ENCODE measurements at places on chromosomes 5 and 9.

- DNase-seq: no peak
Observed at GRCh38 chr5:138243794-138244193, 30.6 kb downstream of the GFRA3 start.

GRCh38 chr5:109688630-109688969, 1.1 kb upstream of the MAN2A1 start:
- DNase-seq: no peak

GRCh38 chr5:176628406-176629228, 1.7 kb downstream of the SNCB start:
- DNase-seq: no peak

GRCh38 chr5:72501488-72501887, 5.7 kb downstream of the ZNF366 start:
- DNase-seq: no peak

- DNase-seq: no peak
Observed at GRCh38 chr5:1152156-1152555, 40.3 kb upstream of the SLC12A7 start.

DNA sequence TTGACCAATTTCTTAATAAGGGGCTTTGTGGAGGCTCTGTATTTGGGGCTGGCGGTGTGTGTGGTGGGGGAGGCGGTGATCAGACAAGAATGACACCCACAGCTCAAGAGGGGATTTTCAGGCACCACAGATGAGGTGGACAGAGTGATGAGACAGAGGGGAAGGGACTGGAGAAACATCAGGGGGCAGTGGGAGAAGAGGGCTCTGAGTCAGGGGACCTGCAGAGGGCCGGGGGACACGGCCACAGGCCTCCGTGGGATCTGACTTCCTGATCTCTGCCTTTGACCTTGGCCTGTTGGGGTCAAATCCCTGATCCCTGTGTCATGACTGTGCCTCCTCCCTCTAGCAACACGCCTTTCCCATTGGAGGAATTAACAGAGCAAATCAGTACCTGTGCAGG, 197.7 kb downstream of the C9orf50 start:
- no peak for DNase-seq

- no peak for DNase-seq
Observed at GRCh38 chr9:137347928-137348327, 45.9 kb upstream of the NRARP start.

GRCh38 chr5:103031607-103032006, 88.3 kb downstream of the GIN1 start:
- DNase-seq: no peak

DNA sequence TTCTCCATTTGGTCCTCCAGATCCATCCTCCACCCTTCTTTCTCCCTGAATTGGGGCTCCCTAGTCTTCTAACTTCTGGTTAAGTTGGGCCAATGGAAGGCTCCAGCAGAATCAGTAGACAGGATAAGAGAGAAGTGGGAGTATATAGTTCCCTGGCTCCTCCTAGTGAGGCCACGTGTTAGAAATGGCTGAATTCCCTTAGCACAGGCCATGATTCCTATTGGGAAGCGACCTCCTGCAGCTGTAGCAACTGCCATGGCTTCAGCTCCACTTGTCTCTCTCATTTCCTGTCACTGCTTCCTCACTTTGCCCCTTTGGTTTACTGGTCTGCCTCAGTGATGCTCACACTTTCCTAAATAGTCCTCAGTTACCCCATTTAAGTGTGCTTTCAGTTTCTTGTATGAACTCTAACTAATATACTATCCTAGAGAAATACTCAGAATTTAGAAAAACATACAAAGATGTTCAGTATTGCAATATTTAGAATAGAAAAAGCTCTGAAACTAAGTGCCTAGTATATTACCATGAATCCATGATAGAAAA, 104.8 kb upstream of the SMARCA2 start:
- DNase-seq: no peak

DNA sequence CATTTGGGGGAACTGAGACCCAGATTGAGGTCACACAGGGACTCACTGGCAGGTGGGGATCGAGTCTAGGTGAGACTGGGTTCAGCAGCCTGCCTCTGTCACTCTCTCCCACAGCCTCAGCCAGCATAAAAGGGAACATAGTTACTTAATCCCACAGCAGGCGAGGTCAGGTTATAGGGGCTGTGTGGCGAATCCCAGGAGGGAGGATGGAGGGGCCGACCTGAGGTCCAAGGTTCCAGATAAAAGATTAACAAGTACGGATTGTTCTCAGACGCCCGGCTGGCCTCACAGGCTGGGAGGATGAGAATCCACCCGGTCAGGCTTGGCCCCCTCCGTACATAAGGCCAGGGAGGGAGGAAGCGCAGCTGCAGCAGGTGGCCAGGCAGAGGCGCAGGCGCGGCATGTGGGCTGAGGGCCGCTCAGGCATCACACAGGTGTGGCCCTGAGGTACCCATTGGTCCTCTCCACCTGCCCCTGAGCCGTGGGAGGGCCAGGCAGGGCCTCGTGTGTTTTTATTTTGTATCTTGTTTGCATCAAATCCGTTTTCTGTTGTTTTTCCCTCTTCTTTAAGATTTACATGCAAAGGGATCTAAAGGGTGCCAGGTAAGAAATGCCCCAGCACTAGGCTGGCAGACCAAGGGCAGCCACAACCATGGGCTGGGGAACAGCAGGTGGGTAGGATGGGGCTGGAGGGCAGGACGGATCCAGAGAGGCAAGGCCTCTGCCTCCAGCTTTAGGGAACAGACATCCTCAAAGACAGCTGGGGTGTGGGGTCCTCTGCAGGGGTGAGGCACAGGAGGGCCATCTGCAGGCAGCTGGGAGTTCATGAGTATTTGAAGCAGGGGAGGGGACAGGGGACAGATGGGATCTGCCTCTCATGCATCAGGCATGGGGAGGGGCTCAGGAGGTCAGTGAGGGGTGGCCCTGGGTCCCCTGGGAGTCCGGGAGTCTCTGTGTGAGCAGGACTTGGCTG, 3.6 kb downstream of the SUSD3 start:
- DNase-seq: no peak

GRCh38 chr5:2184026-2184366, 301.3 kb upstream of the IRX4 start:
- DNase-seq: no peak

- DNase-seq: no peak
Observed at GRCh38 chr9:36997414-36997813, 36.7 kb downstream of the PAX5 start.

DNA sequence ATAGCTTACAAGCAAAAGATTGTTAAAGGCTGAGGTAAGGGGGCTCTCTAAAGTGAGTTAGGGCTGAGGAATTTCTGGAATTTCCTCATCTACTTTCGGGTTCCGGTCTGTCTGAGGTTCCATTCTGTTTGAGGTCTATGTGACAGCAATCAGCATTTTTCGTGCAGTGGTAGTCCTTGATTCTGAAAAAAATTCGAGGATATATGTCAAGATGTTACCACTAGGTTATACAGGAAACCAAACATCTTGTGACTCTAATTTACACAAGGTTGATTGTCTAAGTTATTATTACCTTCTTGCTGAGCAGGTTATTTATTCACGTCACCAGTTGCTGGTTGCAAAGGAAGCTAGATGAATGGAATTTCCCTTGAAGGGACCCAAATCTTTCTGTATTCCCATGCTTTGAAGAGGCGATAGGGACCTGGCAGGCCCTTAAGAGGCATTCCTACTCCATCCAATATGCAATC, 35.2 kb downstream of the RLN2 start:
- DNase-seq: no peak

- no peak for DNase-seq
Observed at GRCh38 chr9:121013911-121014310, 36.2 kb downstream of the C5 start.

DNA sequence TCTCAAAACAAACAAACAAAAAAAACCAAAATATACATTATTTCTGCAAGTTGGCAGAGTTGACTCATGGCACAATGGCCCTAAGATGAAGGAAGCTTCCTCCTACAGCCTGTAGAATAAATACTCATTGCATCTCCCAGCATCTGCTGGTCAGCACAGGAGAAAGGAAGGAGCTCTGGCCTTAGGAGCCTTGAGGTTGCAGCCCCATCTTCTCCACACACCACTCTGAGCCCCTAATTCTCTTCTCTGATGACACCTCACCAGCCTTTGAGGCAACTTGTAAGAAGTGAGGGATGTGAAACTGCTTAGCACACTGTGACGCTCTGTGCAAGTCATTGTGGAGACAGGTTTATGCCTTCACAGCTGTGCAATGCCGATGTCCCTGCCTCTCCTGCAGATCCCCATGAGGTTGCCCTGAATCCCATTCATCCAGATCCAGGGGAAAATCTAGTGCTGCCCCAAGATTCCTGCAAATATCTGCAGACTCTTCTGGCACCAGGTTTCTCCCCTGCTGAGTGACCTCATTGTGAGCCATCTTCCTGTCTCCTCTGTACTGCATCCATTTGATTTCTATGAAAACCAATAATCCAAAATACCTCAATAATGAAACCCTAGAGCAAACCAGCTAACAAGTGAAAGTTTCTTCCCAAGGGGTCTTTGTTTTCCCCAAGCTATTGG, 65.3 kb upstream of the TGFBR1 start:
- DNase-seq: no peak

GRCh38 chr5:43244823-43245565, 53.0 kb downstream of the NIM1K start:
- no peak for DNase-seq
